ENCODE measurements at places on chromosomes 3 and 15.

- DNase-seq, result peak; percentile 15
These were observed 1.9 kb downstream of the PCLAF start for GRCh38 chr15:64379216-64379960.

DNA sequence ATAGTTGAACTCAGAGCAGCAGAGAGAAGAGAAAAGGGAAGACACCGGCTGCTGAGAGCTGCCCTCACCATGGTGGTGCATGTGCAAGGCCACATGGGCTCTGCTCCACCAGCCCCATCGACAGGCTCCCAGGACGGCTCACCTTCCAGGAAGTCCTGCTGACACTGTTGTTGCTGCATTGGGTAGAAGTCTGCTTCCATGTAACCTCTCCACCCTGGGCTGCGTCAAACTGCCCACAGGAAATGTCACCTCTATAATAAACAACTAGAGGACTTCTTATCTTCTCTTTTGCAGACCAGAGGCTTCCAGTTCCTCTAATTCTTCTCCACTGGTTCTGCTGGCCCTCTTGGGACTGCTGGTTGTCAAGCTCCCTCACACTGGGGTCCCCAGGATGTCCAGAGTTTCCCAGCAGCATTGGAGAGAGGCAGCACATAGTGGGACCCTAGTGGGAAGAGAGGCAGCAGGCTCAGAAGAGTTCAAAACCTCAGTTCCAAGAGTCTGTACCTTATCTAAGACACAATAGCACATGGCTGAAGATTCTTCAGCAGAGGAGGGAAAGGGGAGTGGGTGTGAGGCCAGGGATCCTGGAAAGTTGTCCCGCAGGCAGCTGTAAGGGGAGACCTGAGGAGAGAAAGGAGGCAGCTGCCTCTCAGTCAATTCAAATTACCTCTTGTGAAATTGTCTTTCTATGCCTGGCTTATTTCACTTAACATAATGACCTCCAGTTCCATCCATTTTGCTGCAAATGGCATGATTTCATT, 5.8 kb upstream of the CCR3 start:
- no peak for DNase-seq

DNA sequence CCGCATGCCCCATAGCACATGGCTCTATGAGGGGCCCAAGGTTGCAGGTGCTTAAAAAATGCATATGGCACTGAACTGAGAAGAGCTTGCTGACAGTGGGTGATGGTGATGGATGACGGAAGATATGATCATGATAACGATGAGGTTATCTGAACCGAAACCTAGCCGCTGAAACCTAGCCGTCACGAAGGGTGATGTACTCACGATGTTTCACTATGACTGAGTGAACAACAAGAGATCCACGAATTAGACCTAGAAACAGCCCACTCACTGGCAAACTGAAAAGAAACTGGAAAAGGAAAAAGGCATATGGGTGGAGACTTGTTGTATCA, 57.6 kb upstream of the BCL6 start:
- DNase-seq, result no peak

DNA sequence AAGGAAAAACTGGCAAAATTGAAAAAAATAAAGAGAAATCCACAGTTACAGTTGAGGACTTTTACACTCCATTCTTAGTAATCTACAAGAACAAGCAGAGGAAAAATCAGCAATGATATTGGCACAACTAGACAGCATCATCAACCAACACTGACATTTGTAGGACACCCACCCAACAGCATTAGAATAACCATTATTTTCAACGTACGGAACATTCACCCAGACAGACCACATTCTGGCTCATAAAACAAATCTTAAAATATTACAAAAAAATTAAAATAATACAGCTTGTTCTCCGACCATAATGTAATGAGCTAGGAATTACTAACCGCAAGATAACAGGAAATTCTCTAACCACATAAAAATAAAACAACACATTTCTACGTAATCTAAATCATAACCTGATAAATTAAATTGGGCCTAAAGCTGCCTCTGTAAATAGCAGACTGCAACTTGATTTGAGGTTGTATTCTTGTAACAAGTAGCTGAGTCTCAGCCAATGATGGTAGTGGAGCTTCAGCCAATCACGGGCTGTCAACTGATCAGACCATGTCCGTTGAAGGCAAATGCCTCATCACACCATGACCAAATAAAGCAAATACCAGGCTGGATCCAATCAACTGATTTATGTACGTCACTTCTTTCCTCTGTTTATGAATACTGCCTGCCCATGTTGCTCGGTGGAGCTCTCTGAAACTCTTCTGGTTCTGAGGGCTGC, 9.2 kb downstream of the PLSCR4 start:
- DNase-seq, result no peak

DNA sequence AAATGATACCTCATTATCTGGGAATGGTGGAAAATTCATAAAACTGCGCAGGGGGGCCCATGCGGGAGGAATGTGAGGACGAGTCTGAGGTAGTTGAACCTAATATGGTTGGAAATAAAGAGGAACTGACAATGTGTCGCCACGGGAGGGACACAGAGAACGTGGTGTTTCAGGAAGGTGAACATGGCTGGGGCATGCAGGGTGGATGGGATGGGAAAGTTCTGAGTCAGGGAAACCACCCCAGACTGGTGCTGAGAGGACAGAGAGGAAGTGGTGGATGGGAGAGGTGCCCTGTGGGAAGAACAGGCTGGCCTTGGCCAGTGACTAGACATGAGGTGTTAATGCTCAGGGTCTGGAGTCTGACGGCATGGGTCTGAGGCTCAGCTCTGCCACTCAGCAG, 137.1 kb upstream of the WNT5A start:
- DNase-seq, result peak; percentile 80

DNA sequence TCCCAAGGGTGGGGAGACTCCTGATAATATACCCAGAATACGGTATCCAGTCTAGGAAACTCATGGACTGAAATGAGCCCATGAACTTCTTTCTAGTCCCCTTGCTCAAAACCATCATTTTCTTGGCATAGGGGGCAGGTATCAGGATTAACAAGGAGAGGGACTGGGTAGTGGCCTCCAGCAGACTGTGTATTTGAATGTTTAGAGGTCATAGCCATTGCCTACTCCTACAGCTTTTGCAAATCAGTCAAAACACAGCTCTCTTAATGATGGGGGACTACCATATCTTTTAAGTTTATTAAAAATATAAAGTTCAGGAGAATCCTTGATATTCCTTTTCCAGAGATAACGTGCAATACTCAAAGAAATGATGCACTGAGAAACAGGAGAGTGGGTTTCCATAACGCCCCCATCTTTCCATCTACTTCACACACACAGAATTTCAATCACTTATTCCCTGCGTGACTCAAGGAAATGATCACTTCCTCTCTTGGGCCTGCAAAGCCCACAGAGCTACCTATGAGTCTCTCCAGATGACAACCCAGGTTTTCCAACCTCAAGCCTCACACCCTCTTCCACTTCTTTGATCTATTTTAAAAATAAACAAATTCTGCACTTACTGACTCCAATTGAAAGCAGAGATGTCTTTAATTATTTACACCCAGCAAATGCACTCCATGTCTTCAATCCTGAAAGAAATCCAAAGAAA, 584.0 kb upstream of the LMCD1 start:
- no peak for DNase-seq

- DNase-seq, result peak; percentile 97
These were observed at the start of gene ELP6 for GRCh38 chr3:47513125-47513929. ELP6 (minus strand) TSS chr3:47513712; CDS start chr3:47513590, 122 bp downstream.

- no peak for DNase-seq
These were observed 3.8 kb upstream of the PLXNA1 start for GRCh38 chr3:126979046-126979628.

GRCh38 chr3:90062016-90062415, 954.6 kb downstream of the EPHA3 start:
- DNase-seq, result no peak

DNA sequence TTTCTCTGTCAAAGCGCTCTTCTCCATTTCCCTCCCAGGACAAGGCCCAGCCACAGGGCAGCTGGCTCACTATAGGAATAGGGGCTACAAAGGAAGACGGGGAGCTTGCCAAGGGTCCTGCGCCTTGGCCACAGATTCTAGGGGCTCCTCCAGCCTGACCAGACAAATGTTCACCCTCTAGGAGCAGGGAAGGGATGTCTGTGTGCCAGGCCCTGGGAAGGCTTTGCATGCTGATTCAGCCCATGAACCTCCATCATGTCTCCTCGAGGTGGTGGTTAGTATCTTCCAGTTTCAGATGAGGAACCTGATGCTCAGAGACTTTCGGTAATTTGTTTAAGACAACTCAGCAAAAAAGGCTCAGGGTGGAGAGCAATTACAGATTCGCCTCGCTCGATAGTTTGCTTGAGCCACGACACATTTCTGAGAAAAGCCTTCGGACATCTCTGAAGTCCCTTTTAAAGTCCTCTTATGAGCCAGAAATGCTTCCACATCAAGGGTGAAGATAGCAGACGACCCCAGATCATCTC, 110.0 kb downstream of the XXYLT1 start:
- DNase-seq, result no peak

DNA sequence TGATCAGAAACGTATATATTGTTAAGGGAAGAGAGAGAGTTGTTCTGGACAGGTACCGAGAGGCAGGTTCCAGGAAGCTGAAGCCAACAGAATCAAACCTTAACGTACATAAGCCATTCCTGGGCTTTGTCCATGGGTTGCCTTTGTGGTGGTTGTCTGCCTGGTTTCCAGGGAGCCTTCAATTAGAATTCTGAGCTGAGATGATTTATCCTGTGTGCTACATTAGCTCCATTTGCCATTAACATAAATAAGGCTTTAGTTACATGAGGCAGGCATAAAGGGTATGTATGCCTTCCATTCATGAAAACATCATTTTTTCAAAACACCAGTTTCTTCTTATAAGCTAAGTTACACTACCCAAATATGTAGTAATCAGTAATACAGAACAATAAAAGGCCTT, 729.4 kb upstream of the CFAP20DC start:
- no peak for DNase-seq

- no peak for DNase-seq
These were observed 5.3 kb downstream of the SH2D7 start for GRCh38 chr15:78097667-78098066.

- no peak for DNase-seq
These were observed 31.7 kb downstream of the GXYLT2 start for GRCh38 chr3:72919520-72919919.

GRCh38 chr3:70615286-70615685, 302.8 kb upstream of the MDFIC2 start:
- DNase-seq, result no peak

Data from Ammon's horn (tissue), 1 donor.